Stimulated activated CD8-positive, alpha-beta memory T cell treated with anti-CD3 and anti-CD28 coated beads, Interleukin-4, amount 100 ng/mL, for 1 hour (primary cell): ENCODE measurements at places on chromosomes 4 and X.

- no peak for DNase-seq
Observed at GRCh38 chrX:13080128-13080795, 35.8 kb upstream of the FAM9C start.

DNA sequence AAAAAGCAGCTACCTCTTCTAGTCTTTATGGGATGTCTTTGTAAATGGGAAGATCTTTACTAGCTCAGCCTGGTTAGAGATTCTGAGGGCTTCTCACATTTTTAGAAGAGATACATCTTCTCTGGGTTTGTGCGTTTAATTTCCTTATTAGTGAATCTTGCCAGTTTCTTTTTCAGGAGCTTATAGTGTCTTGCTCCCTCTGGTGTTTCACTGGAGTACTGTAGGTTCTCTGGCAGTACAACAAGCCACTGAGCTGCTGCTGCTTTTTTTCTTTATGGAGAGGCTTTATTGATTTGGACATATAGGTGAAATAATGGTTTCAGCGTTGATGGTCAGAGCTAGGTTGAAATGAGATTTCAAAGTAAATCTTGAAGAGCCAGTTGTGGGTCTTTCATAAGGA is 82.9 kb downstream of the LAS1L start:
- DNase-seq = no peak

DNA sequence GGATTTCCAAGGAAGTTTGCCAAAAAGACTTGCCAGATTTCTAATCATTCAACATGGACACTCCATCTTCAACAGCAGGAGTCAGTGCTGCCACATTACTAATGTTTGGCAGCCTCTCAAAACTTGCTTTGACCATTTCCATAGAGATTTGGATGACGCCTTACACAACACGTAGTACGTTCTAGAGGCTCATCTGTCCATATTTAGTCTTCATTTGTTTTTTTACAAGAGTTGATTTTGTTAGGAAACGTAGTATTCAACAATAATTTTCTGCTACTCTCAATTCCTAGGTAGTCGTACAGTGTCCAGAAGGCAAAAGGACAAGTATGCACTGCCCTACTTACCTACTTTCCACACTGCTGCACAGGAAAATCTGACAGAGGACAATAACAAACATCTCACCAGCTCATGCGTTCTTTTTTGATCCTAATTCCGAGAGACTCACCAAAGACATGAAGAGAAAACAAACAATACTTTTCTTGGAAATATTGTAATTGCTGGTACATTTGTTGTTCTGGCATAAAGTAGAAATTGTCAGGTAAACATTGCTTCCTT is 117.3 kb downstream of the SNCA start:
- DNase-seq = no peak

GRCh38 chrX:133745349-133745748 is 240.0 kb downstream of the GPC3 start:
- no peak for DNase-seq

GRCh38 chr4:159337041-159337440 is 234.2 kb downstream of the RAPGEF2 start:
- DNase-seq = no peak

DNA sequence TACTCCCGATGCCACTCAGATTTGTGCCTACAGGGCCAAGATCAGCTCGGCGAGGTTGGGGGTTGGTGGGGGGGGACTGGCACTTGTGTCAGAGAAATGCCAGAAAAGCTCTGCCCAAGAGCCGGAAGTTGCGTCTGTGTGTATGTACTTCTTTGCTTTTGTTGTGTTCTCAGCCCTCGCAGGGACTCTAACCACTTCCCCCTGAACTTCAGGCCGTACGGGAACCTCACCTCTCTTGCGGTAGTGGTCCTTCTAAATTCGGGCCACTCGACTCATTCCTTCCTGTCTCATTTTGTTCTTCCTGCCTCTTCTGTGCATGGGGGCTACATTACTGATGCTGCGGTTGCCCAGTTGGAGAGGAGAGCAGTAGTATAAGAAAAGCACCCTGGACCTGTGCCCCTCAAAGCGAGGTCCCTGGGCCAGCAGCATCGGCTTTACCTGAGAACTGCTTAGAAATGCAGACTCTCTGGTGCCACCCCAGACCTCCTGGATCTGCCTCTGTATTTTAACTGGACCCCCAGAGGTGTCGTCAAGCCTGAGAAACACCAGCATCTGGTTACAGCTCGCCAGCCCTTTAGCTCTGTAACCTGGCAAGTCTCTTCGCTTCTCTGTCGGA is 146.3 kb upstream of the RPS6KA3 start:
- peak; percentile 5 for DNase-seq
